Fibroblast of the aortic adventitia (primary cell): ENCODE measurements at places on chromosomes 16 and 17. TPM values are rescaled to one million over a fixed set of nuclear protein-coding genes. Genes with fewer than 3 reads are reported as not detected.

The CD19 gene
- 0.33 TPM in 1 of 2 replicates, not detected in the other for total RNA-seq

The SDK2 gene
- not detected in 2 replicates for total RNA-seq

The TSPOAP1 gene
- total RNA-seq, result 0.18 and 1.1 TPM in 2 replicates

The PLXDC1 gene
- total RNA-seq, result 3.1 and 3.3 TPM in 2 replicates

The KIAA0513 gene
- total RNA-seq, result 21.5 and 28.3 TPM in 2 replicates

The ALOX15B gene
- 0.57 TPM in 1 of 2 replicates, not detected in the other for total RNA-seq
